ENCODE measurements at places on chromosomes 5 and 9. TPM values are rescaled to one million over a fixed set of nuclear protein-coding genes. Genes with fewer than 3 reads are reported as not detected.

DNA sequence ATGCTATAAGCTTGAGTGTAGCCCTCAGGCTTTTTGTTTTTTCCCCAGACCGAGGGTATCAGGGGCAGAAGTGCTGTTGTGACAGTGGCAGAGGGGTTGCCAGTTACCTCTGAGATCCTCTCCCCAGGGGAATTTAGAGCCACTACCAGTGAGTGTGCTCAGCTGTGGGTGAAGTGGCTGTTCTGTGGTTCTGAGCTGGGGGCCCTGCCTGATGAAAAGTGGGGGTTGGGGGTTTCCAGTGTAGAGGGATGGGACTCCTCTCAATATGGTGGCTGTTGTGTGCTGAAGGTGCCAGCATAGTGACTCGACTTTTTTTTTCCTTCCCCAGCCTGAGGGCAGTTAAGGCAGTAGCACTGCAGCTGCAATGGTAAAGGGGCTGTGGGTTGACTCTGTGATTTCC lies 506.7 kb downstream of the TMEM232 start:
- no peaks in the 10 kb centered on the region for H3K36me3 ChIP-seq
- no peaks in the 10 kb centered on the region for H3K27me3 ChIP-seq
- H3K4me1 ChIP-seq = no peaks in the 10 kb centered on the region
- H3K4me3 ChIP-seq = no peak overlapping the region

- no peak overlapping the region for H3K4me3 ChIP-seq
- no peak overlapping the region for H3K27ac ChIP-seq
- no peaks in the 10 kb centered on the region for H3K36me3 ChIP-seq
- H3K4me1 ChIP-seq = no peaks in the 10 kb centered on the region
Observed at GRCh38 chr9:136276716-136277115, 27.2 kb downstream of the CCDC187 start.

DNA sequence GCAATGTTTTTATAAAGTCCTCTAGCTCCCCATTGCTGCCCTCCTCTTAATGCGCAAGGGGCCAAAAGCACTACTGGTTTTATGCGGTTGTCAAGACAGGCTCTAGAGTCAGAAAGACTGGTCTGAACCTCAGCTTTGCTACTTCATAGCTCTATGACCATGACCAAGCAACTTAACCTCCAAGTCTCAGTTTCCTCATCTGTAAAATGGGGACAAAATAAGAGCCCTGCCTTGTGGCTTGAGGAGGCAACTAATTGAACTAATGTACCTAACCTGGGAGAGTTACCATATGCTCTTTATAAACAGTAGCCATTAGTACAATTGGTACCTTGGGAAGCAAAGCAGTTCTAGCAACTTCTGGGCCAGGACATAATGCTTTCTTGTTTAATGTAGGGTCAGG lies 36.5 kb downstream of the ANXA6 start:
- no peak overlapping the region for H3K4me3 ChIP-seq
- peaks cover 81% of the 10 kb centered on the region for H3K36me3 ChIP-seq
- peak overlapping the region; percentile 44 for H3K27ac ChIP-seq

Gene GCNT4
- total RNA-seq = 2.8 TPM

DNA sequence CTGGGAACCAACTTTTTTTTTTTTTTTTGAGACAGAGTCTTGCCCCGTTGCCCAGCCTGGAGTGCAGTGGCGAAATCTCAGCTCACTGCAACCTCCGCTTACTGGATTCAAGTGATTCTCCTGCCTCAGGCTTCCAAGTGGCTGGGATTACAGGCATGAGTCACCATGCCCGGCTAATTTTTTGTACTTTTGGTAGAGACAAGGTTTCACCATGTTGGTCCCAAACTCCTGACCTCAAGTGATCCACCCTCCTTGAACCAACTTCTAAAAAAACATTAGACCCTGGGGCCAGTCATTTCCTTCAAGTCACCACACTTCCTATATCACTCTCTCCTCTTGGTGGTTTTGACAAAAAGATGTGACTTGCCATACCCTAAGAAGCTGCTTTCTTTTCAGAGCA lies 10.9 kb upstream of the SHROOM1 start:
- no peaks in the 10 kb centered on the region for H3K4me1 ChIP-seq
- H3K27ac ChIP-seq = no peak overlapping the region
- no peak overlapping the region for H3K4me3 ChIP-seq
- no peaks in the 10 kb centered on the region for H3K27me3 ChIP-seq
- no peak for DNase-seq

Gene SLC36A2
- not detected for total RNA-seq

GRCh38 chr5:43039471-43040286 lies 440 bp downstream of the ANXA2R start:
- peak; percentile 92 for DNase-seq
- peak overlapping the region; percentile 54 for H3K4me3 ChIP-seq
- peaks cover 29% of the 10 kb centered on the region for H3K4me1 ChIP-seq
- peaks cover 6% of the 10 kb centered on the region for H3K36me3 ChIP-seq
- H3K27ac ChIP-seq = peak overlapping the region; percentile 97

Gene SPINK7
- total RNA-seq = not detected

GRCh38 chr5:124061068-124061430 lies 549.1 kb downstream of the CSNK1G3 start:
- peaks cover 18% of the 10 kb centered on the region for H3K4me1 ChIP-seq
- H3K27ac ChIP-seq = no peak overlapping the region
- no peaks in the 10 kb centered on the region for H3K27me3 ChIP-seq
- no peak overlapping the region for H3K4me3 ChIP-seq
- DNase-seq = no peak
- no peaks in the 10 kb centered on the region for H3K36me3 ChIP-seq

DNA sequence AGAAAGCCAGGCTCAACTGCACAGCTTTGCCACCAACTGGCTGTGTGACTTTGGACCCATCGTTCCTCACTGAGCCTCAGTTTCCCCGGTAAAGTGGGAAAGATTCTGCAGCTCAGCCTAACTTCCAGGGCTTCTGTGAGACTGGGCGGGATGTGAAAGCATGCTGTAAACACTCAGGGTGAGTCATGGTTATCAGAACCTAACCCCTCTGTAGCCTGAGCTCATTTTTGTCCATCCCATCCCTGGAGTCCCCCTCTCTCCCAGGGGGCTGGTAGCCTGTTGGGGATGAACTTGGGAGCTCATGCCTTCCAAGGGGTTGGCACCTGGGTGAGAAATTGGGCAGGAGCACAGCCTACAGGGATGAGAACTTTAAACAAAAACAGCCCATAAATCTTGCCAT lies 2.3 kb downstream of the CCDC69 start:
- DNase-seq = no peak
- H3K4me3 ChIP-seq = peak overlapping the region; percentile 73
- peak overlapping the region; percentile 96 for H3K27ac ChIP-seq
- H3K36me3 ChIP-seq = no peaks in the 10 kb centered on the region
- peaks cover 66% of the 10 kb centered on the region for H3K4me1 ChIP-seq

DNA sequence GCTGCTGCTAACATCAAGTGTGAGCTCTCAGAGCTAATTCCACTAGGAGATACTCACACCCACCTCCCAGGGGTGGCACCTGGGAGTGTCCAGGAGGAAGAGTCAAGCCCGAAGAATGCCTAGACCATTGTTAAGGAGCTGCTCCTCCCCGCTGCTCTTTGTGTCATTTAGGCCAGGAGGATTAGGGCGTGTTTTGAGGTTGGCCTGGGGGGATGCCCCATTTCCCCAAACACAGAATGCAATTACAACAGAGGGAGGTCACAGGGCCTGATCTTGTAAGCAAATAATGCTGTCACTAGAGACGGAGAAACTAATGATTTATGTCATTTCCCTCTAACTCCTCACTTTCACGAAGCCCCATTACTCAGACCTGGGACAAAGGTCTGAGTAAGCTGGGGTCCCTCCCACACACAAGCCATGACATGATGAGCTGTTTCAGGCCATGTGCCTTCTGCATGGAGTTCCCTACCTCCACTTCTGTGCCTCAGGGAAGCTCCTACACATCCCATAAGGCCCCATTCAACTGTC lies 312.5 kb downstream of the ACTL7B start:
- DNase-seq = no peak
- H3K36me3 ChIP-seq = no peaks in the 10 kb centered on the region
- no peaks in the 10 kb centered on the region for H3K27me3 ChIP-seq
- H3K27ac ChIP-seq = no peak overlapping the region
- no peaks in the 10 kb centered on the region for H3K4me1 ChIP-seq
- no peak overlapping the region for H3K4me3 ChIP-seq

Gene CDX1
- total RNA-seq = 0.25 TPM

GRCh38 chr9:74653410-74654080 lies 156.4 kb downstream of the RORB start:
- H3K4me1 ChIP-seq = no peaks in the 10 kb centered on the region
- no peak for DNase-seq
- H3K27ac ChIP-seq = no peak overlapping the region
- no peak overlapping the region for H3K4me3 ChIP-seq
- H3K36me3 ChIP-seq = no peaks in the 10 kb centered on the region
- no peaks in the 10 kb centered on the region for H3K27me3 ChIP-seq

Data from spleen (tissue), 13 donors.